ENCODE measurements at places on chromosomes 16 and 17. TPM values are rescaled to one million over a fixed set of nuclear protein-coding genes. Genes with fewer than 3 reads are reported as not detected.

DNA sequence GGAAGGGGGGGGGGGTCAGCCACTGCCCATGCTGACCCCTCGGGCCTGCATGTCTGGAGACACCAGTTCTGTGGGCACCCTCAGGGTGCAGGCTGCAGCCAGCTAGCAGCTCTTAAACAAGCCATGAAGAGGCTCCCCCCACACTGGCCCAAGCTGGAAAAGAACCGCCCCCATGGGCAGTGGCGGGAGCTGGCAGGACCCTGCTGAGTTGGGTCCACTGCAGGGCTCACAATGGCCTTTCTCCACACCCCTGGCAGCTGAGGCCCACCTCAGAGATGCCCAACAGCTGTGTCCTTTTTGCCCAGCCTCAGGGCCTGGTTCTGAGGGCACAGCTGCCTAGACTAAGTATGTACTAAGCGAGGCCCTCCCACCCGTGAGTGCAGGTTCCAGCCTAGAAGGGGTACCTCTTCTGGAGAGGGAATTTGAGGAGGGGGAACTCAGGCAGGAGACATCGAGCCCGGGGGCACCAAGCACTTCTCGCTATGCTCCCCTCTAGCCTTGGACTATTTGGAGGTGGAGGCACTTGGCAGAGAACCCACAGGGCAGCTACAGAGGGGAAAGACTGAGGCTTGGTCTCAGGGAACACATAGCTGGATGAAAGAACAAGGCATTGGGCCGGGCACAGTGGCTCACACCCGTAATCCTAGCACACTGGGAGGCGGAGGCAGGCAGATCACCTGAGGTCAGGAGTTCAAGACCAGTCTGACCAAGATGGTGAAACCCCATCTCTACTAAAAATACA is 3.2 kb downstream of the THRA start:
- peak; percentile 42 for DNase-seq

GRCh38 chr17:67196422-67196821 is 48.6 kb downstream of the HELZ start:
- DNase-seq, result no peak

DNA sequence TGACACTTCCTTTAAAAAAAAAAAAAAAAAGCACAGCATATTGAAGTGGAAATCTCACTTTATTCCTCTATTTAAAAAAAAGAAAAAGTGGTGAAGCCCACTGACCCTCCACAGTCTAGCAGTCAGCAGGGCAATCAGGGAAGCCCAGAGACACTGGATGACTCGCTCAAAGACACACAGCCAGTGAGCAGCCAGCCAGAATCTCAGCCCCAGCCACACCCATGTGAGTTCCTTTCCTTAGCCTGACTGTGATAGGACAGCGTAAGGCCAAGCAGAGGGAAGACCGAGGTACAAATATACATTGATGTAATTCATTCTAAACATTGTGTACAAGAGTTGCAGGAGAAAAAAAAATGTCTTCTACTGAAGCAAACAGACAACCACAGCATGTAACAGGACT is 22.5 kb downstream of the XPO6 start:
- DNase-seq, result no peak

DNA sequence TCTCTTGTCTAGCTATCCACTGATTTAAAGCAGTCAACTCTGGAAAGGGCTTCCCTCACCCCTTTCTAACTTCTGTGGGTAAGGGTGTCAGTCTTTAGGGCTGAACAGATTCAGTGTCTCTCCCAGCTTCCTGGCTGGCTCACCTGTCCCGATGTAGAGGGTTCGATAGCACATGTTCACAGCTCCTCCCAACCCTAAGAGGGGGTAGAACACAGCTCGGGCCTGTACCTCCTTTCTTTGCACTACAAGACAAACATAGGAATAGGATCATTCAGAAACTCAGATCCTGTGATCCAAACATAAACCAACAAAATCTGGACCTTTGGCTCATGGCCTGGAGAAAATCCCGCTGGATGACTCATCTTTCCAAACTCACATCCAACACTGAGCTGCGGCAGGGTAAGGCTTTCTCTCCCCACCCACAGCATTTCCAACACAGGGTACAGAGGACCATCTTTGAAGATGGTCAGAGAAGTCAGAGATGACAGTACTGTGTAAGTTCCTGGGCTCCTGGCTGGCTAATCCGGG is 5.8 kb upstream of the DHRS13 start:
- peak; percentile 94 for DNase-seq

DNA sequence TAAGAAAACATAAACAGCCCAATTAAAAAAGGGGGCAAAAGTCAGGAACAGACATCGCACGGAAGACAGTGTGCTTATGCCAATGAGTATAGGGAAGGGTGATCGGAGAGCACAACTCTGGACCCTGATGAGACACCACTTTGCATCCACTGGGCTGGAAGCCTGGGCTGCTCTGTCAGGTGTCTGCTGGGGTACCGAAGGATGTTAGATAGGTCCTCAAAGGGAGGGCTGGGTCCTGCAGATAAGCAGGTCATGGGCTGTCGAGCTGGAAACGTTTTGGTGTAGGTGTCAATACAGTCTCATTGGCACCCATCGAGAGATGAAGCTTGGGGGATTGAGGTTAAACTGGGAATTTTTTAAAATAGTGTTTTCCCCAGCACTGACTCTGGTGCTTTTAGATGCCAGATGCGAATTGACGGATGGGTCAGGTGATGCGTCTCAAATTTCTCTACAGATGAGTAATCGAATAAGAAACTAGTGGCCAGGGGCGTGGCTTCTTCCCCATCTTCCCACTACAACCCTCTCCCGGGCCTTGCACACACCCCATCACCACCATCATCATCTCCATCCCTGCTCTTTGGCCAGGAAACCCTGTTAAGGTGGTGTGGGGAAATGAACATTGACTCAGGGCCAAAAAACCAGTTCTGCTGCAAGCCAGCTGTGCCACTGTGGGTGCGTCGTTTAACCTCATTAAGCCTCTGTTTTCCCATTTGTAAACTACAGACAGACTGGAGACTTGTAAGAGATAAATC is 47.8 kb upstream of the IRF8 start:
- DNase-seq, result no peak

FAM20A gene
- total RNA-seq, result 63.3 TPM

DNA sequence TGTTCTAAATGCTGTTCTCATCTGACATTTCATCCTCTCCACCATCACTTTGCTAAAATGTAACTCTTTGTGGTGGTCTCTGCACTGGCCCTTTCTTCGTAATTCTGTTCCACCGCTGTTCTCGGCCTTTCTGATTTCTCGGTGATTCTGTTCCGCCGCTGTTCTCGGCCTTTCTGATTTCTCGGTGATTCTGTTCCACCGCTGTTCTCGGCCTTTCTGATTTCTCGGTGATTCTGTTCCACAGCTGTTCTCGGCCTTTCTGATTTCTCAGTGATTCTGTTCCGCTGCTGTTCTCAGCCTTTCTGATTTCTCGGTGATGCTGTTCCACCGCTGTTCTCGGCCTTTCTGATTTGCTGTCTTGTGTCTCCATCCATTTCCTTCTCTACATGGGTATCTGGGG is 12.3 kb downstream of the FOXF1 start:
- no peak for DNase-seq

DNA sequence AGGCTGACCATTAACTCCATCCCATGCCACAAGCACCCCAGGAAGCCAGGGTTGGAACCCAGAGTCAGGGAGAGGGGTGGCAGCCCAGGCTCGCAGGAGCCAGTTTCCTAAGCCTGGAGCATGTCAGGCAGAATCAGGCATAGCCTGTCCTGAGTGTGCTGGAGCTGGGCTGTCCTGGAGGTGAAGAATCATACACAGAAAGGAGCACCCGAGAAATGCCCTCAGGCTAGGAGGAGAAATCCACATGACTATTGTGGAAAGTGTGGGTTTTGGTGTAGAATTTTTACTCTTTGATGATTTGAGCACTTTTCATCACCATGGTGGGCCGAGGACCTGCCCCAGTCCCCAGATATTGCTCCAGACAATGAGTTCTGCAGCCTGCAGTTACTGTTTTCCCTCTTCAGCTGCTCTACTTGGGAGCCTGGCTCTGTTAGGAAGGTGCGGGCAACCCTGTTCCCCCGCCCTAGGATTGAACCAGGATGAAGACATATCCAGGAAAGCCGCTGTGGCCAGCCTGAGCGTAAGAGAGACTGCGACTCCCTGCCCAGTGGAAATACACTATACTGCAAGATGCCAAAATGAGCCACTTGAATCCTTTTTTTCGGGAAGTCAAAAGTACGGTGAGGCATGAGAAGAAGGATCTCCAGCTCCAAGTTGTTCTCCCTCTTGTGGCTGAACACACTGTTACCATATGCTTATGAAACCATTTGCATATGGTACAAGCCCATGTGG is 29.0 kb upstream of the HEATR6 start:
- no peak for DNase-seq

- no peak for DNase-seq
These were observed 363.1 kb downstream of the WWOX start for GRCh38 chr16:78462288-78463208.

CDK5R1 gene
- 0.59 TPM for total RNA-seq
